ENCODE measurements at places on chromosomes 1 and 21. TPM values are rescaled to one million over a fixed set of nuclear protein-coding genes. Genes with fewer than 3 reads are reported as not detected.

Gene NTMT2
- not detected for total RNA-seq

Gene HFM1
- 0.08 TPM for total RNA-seq

Gene SLC6A9
- total RNA-seq: 7.5 TPM

Gene TRPM2
- total RNA-seq: not detected

Gene FLG
- total RNA-seq: not detected

Gene LINGO4
- not detected for total RNA-seq

Data from smooth muscle cell of the coronary artery (primary cell).